ENCODE measurements at places on chromosomes 5 and 9. TPM values are rescaled to one million over a fixed set of nuclear protein-coding genes. Genes with fewer than 3 reads are reported as not detected.

Gene STOM
- total RNA-seq: 63.7 TPM

Gene PRRC1
- 51.0 TPM for total RNA-seq

Gene ARL15
- total RNA-seq: 8.3 TPM

Gene EGFLAM
- not detected for total RNA-seq

Gene BARHL1
- not detected for total RNA-seq

Gene WDR31
- total RNA-seq: 3.8 TPM

Gene PCDHB12
- total RNA-seq: not detected

Gene IL17B
- not detected for total RNA-seq

Gene NEUROG1
- not detected for total RNA-seq

Gene STKLD1
- total RNA-seq: 1.3 TPM

Gene IFNK
- total RNA-seq: not detected

Gene SLC36A3
- total RNA-seq: not detected

Gene TLX3
- not detected for total RNA-seq

Gene PLPP6
- 4.8 TPM for total RNA-seq

Gene ECM2
- not detected for total RNA-seq

Gene HSPA4
- 173 TPM for total RNA-seq

Gene MYOZ3
- total RNA-seq: 0.16 TPM

Gene CDX1
- total RNA-seq: not detected

Gene MEIKIN
- total RNA-seq: 0.19 TPM

Gene RECK
- 6.3 TPM for total RNA-seq

Gene SHC3
- total RNA-seq: not detected

Gene LCN2
- not detected for total RNA-seq

Gene TNFSF15
- 0.26 TPM for total RNA-seq

Gene CACNA1B
- 0.02 TPM for total RNA-seq

Gene SPATA31D4
- not detected for total RNA-seq

Gene TEX48
- total RNA-seq: 1.7 TPM

Gene HMCN2
- 0.17 TPM for total RNA-seq

Gene GRM6
- not detected for total RNA-seq

Gene UQCRQ
- total RNA-seq: 189 TPM

Gene COL5A1
- total RNA-seq: 0.49 TPM

Gene PARP8
- total RNA-seq: 61.0 TPM
